T follicular helper cell (primary cell): ENCODE measurements at places on chromosomes 12 and 14.

DNA sequence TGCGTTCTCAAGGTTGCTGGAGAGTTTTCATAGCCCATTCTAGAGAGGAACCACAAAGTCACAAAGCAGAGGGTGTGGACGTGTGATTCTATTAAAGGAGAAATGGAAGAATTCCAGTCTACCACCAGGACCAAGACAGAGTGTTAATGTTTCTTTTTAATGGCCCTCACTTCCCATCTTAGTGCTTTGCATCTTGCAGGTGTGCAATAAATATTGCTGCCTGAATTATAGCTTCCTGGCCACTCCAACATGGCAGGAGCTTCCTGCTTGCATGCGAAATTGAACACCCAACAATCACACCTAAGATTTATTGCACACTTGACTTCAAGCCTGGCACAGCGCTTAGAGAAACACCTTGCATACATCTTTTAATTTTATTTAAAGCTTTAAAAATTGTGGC lies 22.4 kb upstream of the PPP1CC start:
- no peak for DNase-seq

- DNase-seq, result no peak
Observed at GRCh38 chr12:57896434-57897201, 44.7 kb upstream of the ATP23 start.

GRCh38 chr14:90496379-90496778 lies 99.5 kb downstream of the CALM1 start:
- no peak for DNase-seq

- no peak for DNase-seq
Observed at GRCh38 chr12:117098361-117099217, 627 bp downstream of the TESC start.

DNA sequence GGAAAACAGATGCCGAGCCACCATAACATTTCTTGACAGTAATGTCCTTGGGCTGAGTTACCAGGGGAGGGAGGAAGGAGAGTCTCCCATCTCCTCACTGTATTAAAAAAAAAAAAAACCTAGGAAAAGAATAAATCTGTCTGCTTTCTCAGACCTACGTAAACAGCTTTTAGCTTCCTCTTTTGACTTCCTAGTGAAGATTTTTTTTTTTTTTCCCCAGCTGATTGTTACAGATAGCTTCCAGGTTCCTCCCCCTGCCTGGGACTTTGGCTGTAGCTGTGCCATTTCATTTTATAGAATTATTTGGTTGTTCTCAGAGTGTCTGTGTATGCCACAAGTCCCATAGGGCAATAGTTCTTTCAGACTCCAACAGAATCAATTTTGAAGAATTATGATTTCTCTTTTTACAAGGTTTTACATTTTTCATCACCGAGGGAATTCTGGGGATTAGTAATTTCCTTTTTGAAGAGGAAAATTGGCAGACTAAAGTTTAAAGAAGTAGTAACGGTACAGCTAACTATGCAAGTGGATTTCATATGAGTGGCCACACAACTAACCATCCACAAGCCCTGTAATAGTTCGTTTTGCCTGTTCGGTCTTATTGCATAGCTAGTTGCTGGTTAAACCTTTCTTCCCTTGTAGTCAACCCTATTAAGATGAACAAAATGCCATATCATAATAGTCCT lies 23.1 kb upstream of the GNS start:
- no peak for DNase-seq
